NCI-H2107 (cell line): ENCODE measurements at places on chromosomes 12 and 14.

GRCh38 chr12:29734734-29735133, 49.0 kb downstream of the TMTC1 start:
- no peak for DNase-seq

DNA sequence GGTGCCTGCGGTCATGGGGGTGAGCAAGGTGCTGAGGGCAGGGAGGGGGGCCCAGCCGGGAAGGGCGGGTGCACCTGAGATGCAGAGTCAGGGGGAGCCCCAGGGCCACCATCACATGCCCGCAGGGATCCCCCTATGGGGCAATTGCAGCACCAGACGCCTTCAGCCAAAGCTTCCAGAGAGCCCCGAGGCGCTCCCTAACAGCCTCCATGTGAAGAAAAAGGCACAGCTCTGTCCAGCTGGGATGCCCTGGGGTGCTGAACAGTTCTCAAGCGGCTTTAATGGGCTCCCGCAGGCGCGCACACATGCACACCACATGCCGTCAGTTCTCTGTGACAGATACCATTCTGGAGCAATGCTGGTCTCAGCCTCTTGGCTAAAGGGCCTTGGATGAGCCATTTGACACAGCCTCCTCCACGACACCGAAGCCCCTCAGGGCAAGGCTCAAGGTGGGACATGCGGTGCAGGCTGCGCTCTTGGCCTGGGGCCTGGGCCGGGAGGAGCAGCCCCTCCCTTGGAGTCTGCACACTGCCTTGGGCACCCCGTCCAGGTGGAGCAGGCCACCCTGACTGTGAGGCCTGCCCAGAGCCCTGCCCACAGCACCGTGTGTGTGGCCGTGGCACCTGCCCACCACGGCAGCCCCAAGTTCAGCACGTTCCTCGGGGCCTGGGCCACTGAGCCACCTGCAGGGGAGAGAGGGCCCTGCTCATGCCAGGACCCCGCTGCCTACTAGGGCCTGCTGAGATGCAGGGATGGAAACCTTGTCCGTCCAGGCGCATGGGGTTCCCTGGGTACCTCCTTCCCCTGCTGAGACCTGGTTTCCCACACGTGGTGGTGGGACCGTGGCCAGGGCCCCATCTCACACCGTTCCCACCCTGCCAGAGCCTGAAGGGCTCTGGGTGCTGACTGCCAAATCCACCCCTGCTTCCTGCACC, 7.7 kb downstream of the XRCC3 start:
- no peak for DNase-seq

GRCh38 chr14:62031504-62031903, 269.3 kb downstream of the SNAPC1 start:
- DNase-seq: no peak

DNA sequence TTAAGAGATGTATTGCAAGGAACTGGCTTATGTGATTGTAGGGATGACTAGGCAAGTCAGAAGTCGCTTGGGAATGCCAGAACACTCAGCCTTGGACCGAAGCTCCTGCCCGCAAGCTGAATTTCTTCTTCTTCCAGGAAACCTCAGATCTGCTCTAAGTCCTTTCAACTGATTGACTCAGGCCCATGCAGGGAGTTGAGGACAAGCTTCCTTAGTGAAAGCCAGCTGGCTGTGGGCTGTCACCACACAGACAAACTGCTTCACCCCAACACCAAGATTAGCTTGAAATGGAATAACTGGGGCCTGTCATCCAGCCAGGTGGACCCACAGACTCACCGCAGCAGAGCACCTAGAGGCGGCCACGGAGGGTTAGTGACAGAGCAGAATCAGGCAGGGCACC, 24.7 kb downstream of the BDKRB2 start:
- DNase-seq: no peak

GRCh38 chr12:125104982-125105381, 39.7 kb downstream of the AACS start:
- no peak for DNase-seq

- no peak for DNase-seq
These were observed 63.4 kb upstream of the KITLG start for GRCh38 chr12:88643685-88644084.

DNA sequence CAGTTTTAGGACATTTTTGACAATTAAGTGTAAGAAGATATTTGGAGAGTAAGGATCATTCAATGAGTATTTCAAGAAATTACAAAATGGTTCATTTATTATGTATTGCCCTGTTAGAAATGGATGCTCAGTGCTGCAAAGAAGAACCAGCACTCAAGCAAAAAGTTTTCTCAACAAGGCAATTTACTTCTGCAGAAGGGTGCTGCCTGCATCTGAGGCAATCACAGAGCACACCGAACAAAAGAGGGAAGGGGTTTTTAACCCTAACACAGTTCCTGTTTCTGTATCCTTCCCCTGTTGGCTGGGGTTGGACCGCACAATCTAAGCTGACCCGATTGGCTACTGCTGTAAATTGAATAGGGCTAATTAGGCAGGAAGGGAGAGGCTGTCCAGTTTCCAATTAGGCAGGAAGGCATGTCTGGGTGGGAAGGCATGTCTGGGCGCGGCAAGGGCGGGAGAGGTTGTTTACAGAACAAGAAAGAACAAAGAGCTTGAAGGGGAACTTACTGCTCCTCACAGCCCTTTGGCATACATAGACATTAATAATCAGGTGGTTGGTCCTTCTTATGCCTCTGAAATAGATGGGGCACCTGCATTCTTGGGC, 41.4 kb downstream of the SPTSSA start:
- no peak for DNase-seq

DNA sequence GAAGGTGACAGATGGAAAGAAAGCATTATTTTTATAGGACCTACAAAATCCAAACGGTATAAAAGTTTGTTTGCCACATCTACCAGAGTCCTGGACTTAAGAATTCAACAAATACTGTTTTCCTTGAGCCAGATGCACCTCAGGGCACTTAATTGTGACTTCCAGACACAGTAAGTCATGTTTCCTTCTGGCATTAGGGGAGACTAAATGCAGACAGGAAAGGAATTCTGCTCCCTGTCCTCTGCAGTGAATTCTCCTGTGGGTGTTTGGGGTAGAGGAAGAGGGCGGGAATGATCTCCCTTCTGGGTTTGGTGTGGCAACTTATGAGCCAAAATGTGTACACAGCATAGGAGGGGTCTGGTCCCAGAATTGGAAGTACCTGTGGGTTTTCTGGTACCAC, 93.9 kb upstream of the ZDHHC17 start:
- DNase-seq: no peak
